Activated CD4-positive, CD25-positive, alpha-beta regulatory T cell treated with anti-CD3 and anti-CD28 coated beads, Interleukin-2, amount 50 U/mL, for 72 hours (primary cell): ENCODE measurements at places on chromosomes 5 and 9.

- no peak for DNase-seq
Observed at GRCh38 chr9:107281922-107282667, 984 bp upstream of the RAD23B start.

DNA sequence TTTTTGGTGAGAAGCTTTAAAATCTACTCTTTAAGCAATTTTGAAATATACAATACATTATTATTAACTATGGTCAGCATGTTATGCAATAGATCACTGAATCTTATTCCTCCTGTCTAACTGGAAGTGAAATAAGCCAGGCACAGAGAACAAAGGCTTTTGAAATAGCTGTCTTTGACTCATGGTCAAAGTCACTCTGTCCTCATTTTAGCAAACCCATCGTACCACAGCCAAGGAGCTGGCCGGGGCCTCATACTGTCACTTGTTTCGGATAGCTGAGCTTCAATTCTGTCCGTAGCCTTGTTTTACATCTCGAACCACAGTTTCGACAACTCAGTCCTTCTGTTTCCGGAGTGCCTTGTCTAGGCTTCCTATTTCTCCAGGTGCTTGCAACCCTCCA lies 19.2 kb downstream of the ADCY2 start:
- no peak for DNase-seq

- DNase-seq = no peak
Observed at GRCh38 chr9:86854898-86855523, 92.3 kb downstream of the GAS1 start.

DNA sequence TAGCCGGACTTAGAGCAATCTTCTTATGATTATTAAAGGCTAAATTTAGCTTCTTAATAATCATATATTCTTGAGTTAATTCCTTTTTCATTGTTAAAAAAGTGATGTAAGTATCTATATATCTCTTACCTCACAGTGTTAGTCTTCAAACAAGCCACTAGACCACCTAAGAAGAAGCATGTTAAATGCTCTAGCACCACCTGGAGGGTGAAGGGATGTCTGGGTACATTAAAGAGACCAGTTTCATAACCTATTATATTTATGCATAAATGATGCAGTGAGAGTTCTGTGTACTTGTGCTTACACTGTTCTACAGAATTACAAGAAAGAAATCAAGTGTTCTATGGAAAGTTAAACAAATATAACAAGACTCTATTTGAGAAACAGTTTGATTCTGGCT lies 55.9 kb upstream of the SLCO6A1 start:
- DNase-seq = no peak

GRCh38 chr9:89166852-89167251 lies 11.8 kb downstream of the SHC3 start:
- no peak for DNase-seq
